Iris pigment epithelial cell (primary cell): ENCODE measurements at places on chromosomes 16 and 17.

DNA sequence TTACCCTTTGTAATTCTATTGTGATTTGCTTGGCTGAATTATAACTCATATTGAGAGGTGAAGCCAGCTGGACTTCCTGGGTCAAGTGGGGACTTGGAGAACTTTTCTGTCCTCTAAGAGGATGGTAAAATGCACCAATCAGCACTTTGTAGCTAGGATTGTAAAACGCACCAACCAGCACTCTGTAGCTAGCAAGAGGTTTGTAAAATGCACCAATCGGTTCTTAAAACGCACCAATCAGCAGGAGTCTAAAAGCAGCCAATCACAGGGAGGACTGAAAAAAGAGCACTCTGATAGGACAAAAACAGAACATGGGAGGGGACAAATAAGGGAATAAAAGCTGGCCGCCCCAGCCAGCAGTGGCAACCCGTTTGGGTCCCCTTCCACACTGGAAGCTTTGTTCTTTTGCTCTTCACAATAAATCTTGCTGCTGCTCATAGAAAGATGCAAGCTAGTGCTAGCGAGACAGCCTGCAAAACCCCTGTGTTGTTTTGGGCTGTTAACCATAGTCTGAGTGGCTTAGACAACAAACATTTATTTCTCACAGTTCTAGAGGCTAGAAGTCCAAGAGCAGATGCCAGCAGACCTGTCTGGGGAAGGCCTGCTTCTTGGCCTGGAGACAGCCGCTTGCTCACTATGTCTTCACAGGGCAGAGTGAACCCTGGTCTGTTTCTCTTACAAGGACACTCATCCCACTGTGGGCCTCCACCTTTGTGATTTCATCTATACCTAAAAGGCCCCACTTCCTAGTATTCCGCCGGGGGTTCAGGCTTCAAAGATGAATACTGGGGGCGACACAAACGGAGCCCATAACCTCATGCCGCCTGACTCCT lies 39.0 kb upstream of the CRISPLD2 start:
- no peak for DNase-seq

GRCh38 chr17:17719199-17719940 lies 38.1 kb downstream of the RAI1 start:
- no peak for DNase-seq

GRCh38 chr16:71573387-71574094 lies 3.4 kb downstream of the TAT start:
- no peak for DNase-seq

- DNase-seq, result no peak
Measured at GRCh38 chr16:87948119-87948545, 3.1 kb upstream of the BANP start.

DNA sequence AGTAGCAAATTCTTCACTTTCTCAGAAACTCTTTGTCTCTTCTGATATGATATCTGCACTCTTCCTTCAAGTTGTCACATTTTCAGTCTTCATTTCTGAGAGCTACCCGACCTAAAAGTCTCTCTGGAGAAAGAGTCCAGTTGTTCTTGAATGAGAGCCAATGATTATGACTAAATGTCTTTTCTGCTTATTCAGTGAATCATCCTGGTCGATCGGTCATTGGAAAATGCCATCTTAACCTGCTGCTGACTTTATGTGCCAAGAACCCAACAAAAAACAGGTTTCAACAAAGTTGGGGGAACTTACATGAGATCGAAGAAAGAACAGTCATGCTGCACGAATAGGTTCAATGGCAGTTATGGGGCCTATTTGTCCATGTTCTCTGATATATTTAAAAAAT lies 15.9 kb downstream of the SOX9 start:
- DNase-seq, result peak; percentile 70

- no peak for DNase-seq
Measured at GRCh38 chr17:1351971-1352370, 48.1 kb downstream of the YWHAE start.

- peak; percentile 68 for DNase-seq
Measured at GRCh38 chr16:78045865-78046581, 23.7 kb downstream of the CLEC3A start.

- peak; percentile 11 for DNase-seq
Measured at GRCh38 chr16:12901597-12902461, at the start of gene SHISA9. SHISA9 (plus strand) TSS chr16:12901598.

- DNase-seq, result no peak
Measured at GRCh38 chr16:31473264-31473984, 1.5 kb downstream of the TGFB1I1 start.

DNA sequence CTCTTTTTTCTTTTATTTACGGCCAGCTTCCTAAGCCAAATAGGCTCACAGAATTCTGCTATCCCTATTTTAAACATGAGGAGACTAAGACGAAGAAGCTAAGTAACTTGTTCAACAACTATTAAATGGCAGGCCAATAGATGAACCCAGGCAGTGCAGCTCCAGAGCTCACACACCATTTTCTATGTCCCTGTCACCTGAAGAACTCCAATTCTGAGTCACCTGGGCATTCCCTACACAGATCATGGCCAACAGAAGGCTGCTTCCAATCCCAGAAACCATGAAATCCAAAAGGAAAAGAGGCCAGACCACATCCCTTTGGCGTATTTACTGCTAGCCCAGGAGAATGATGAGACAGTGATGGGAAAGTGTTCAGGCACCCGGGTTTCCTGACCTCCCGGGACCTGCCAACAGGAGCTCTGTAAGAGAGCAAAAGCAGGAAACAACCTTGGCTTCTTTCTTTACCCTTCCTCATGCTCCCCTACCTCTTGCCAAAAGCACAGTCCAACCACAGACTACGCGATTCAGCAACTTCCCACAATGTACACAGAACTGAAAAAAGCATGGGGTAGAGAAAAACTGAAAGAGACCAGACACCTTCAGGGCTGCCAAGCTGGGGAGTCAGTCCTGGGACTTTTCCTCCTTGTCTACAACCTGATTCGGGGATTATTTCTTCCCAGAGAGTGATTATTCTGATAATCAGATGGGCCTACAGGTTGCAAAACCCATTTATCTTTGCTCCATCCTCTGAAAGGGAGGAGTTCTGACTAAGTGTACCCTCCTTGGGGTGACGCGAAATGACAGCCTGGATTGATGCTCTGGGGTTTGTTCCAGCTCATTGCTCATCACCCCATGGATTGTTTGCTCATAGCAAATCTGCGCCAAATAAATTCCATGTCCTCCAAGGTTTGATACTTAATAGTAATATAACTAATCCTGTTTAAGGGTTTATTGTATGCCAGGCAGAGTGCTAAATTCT lies 47.8 kb upstream of the HAS3 start:
- peak; percentile 95 for DNase-seq

DNA sequence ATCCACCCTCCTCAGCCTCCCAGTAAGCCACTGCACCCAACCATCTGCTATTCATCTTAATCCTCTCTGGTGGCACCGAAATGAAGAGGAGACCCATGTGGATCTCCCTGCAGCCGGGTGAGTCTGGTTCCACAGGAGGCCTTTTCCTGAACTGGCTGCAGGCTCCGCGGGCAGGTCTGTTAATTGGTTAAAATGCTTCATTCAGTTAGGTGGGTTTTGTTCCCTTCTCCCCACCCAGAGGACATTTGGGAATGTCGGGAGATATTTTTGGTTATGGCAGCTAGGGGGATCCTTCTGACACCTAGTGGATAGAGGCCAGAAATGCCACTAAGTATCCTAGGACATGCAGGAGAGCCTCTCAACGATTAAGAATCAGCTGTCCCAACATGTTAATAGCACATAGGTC lies 16.7 kb downstream of the C16orf54 start:
- peak; percentile 35 for DNase-seq

- peak; percentile 78 for DNase-seq
Measured at GRCh38 chr16:13936596-13937081, 16.7 kb downstream of the ERCC4 start.

- no peak for DNase-seq
Measured at GRCh38 chr16:1097156-1097555, 1.1 kb upstream of the C1QTNF8 start.

DNA sequence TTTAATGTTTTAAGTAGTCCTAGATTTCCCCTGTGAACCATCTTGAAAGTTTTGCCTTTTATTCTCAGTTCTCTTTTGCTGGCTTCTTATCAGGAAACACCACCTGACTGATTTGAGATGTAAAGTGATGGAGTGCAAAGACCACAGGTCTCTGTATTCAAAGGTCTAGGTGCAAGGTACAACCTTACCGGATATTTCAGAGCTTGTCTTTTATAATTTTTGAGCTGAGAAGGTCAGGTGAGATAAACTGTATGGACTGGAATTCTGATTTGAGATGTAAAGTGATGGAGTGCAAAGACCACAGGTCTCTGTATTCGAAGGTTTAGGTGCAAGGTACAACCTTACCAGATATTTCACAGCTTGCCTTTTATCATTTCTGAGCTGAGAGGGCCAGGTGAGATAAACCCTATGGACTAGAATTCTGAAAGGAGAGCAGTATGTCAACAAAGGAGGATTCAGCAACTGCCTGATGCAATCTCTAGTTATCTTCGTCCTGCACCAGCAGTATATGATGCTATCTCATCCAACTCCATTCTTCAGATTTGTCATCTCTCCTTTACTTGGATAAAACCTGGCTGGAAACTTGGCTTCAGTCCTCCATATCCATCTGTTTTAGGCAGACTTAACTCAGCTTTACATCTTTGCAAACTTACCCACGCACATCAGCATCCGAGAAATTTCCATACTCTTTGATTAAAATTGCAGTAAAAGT lies 64.3 kb downstream of the CENPV start:
- DNase-seq, result no peak

DNA sequence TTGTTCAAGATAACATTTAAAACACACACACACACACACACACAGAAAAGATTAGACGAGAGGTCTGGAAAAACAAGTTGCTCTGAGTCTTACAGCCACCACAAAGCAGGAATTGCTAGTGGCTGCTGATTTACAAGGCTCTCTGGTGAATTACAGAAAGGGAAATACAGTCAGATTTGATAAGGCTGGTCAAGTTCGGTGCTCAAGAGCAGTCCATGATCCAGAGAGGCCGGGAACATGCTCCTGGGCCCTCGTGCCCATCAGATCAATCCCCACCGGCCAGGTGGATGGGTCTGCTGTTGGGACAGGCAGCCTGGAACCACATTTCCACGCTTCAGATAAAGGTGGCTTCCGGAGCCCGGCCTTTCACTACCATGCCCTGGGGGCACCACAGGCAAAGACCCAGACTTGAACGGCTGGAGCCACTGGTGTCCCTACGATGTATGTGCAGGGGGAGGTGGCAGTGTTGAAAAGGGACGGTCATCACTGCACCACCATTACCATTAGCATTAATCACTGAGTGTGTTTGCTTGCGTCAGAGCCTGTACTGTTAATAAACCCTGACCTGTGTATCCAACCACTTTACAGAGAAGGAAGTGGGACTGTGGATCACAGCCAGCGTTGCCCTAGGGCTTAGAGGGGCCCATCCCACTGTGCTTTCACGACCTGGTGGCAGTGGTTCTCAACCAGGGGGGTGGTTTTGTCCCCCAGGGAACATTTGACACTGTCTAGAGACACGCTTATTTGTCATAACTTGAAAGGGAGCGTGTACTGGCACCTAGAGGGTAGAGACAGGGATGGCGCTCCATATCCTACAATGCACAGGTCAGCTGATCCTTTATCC lies 95.1 kb downstream of the XYLT1 start:
- DNase-seq, result no peak

GRCh38 chr17:62859146-62859545 lies 51.0 kb upstream of the MARCHF10 start:
- peak; percentile 90 for DNase-seq

DNA sequence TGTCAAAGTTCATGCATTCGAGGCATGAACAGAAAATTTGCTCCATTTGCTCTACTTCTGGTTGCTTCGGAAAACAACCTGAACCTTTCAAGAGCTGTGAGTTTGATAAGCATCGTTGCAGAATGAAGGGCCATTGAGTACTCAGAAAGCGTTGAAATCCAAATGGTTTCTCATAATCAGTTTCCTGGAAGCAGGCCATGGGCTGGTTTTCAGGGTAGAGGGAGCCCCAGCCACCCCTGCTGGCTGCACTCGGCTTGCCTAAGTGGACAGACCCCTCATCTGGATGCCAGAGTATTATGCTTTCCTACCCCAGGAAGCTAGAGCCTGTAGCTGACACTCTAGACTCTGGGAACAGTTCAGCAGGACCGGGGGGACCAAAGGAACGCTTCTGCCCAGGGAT lies 24.4 kb downstream of the SCNN1G start:
- no peak for DNase-seq

- DNase-seq, result peak; percentile 36
Measured at GRCh38 chr17:76909971-76910760, 42.0 kb downstream of the MGAT5B start.

DNA sequence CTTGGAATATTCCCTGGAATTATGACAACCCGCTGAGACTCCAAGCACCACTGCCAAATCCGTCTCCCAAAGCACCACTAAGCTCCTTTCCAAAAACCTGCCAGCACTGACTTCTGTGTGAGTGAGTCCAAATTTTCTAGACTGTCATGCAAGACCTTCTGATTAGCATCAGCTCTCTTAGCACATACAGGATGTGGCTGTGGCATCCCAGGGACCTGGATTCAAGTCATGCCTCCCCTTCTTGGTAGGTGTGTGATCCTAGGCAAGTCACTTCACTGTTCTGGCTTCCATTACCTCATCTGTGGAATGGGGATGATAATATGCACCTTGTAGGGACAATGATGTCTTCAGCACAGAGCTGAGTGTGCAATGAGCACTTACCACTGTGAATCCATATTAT lies 38.3 kb upstream of the USP7 start:
- DNase-seq, result no peak

DNA sequence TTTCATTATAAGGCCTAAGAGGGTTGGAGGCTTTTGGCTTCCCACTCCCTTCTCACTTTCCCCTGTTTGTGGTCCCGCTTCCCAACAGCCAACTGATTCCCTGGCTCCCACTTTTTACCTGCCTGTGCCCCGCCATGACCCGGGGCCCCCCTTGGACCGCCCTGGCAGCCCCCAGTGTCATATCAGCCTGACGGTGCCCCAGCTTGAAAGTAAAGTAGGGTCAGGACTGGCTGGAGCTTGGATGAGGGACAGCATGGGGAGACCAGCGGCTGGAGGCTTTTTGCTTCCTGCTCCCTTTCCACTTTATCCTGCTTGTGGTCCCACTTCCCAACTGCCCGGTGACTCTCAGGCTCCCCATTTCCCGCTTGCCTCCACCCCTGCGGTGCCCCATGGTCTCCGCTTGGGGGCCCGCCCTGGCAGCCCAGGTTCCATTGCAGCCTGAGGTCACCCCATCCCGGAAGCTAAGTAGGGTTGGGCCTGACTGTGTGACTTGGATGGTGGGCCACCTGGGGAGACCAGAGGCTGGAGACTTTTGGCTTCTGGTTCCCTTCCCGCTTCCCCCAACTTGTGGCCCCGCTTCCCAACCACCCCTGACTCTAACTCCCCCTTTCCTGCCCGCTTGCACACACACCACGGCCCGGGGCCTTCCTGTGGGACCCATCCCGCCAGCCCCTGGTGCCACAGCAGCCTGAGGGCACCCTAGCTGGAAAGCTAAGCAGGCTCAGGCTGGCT lies 2274.7 kb downstream of the TP53TG3F start:
- no peak for DNase-seq
